ENCODE measurements at places on chromosomes 12 and 14.
A peak's percentile ranks its signal among the peaks of the same experiment; 100 is the strongest.

DNA sequence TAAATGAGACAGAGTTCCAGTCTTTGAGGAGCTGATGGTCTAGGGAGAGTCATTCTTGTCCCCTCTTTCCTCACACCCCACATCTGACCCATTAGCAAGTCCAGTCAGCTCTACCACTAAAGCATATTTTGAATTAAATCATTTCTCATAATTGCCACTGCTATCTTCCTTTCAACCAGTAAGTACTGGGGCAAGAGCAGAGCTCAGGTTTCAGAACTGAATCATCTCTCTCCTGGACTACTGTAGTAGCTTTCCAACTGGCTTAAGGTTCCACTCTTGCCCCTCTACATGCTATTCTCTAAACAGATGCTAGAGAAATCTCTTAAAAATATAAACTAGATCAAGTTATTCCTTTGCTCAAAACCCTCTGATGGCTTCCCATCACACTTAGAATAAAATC lies 218.3 kb downstream of the TTC6 start:
- DNase-seq = no peak

DNA sequence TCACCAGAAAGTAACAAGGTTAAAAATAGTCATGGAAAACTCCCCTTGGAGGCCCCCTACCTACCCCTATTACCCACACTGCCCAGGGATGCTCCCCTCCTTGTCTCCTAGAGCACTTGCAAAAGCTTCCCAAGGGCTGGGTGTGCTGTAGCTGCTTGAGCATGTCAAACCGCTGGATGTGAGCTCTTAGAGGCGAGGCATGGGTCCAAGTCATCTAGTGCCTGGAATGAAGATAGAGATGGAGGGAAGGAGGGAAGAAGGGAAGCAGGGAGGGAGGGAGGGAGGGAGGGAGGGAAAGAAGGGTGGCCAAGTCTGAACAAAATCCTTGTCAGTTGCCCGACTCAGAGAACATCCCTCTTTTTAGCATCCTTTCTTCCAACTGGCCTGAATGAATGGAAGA lies 43.1 kb downstream of the LTBP2 start:
- DNase-seq = no peak

- no peak for DNase-seq
Observed at GRCh38 chr14:77593501-77593961, 22.9 kb downstream of the SPTLC2 start.

- DNase-seq = peak; percentile 3
Observed at GRCh38 chr14:59870277-59871165, at the start of gene RTN1. Gene RTN1 (minus strand): TSS chr14:59870776. CDS start chr14:59870630, 146 bp downstream.

DNA sequence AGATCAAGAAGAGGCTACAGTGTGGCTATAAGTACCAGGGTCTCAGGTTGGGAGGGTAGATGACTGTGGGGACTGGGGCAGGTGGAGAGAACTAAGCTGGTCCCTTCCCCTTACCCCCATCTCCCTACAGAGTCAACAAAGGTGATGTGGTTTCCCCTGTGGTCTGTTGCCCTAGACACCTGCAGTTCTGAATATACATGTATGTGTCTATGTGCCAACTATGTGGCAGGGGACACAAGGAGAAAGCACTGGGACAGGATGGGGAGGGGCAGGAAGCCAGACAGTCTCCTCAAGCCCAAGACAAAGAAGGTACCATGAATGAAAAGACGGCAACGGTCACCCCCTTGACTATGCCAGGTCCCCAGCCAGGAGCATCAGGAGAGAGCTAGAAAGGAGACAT lies 4.5 kb upstream of the HDAC7 start:
- no peak for DNase-seq

DNA sequence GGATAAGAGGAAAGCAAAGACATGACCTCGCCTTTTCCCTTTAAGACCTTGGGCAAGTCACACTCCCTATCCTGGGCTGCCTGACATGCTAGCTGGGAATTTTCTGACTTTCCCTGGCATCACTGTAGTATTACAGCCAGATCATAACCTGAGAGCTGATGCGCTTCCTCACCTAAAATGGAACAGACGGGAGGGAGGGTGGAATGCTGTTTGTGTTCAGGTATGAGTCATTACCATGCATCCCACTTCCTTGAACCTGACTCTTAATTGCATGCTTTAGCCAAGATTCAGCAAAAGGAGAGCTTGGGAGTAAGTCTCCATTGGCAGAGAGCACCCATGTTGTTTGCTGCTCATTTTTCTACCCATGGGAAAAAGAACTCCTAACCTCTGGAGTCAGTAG lies 156.5 kb downstream of the KCNK10 start:
- DNase-seq = no peak

DNA sequence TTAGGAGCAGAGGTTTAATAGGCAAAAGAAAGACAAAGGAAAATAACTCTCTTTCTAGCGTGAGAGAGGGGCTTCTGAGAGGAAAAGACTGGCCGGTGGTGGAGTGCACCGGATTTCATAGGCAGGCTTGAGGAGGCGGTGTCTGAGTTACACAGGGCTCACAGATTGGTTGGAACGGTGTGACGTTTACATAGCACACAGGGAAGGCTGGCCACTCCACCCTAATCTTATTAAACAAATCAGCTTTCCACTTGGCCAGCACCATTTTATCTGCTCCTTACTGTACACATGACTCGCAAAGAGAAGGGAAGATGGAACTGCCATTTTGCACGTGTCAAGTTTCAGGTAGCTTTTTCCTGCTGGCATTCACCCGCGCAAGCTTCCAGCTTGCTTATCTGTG lies 587.7 kb downstream of the RPL10L start:
- no peak for DNase-seq

DNA sequence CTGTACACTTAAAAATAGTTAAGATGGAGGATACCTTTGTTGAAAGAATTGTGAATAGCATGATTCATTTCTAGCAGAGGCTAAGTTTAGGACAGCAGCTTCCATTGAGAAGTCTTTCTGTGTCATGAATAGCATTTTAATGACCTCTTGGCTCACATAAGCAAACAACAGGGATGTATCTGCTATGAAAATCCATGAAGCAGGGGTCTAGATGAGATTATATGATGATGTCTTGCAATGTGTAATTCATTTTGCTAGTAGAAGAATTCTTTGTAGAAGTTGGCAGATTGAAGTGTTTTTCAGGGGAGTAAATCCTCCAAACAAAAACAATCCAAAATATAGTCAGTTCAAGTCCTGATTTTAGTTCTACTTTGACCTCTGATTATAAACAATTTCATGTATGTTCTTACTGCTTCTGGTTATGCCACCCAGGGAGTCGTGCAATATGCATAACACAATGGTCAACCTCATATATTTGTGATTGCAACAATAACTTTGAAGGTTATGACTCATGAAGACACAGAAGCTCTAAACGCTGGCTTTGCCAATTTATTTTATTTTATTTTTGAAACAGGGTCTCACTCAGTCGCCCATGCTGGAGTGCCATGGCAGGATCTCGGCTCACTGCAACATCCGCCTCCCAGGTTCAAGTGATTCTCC lies 6.9 kb upstream of the RD3L start:
- DNase-seq = no peak

GRCh38 chr14:30620178-30620577 lies 1.9 kb upstream of the SCFD1 start:
- no peak for DNase-seq

- no peak for DNase-seq
Observed at GRCh38 chr12:16198884-16199283, 78.6 kb downstream of the SLC15A5 start.

DNA sequence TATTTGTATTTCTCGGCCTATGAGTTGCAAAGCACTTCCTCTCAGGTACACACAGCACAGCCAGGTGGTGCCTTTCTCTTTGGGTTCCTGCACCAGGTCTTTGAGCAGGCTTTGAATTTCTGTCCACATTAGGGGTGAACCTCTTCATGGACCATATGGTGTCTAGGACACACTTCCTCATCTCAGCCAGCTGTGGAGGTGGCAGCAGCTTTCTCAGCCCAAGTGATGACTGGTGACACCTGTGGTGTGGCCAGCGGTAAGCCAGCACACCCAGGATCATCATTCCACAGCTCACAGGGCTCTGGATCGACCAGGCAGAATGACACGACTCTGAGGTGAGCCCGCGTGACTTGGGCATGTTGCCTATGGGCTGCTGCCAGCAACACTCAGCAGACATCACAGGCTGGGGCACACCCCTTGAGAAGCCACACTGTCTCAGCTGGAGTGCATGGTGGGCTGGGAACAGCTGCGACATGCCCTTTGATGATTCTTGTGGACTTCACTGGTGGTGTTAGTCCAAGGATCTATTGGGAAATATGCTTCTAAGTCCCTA lies 36.8 kb downstream of the SLC5A8 start:
- no peak for DNase-seq

DNA sequence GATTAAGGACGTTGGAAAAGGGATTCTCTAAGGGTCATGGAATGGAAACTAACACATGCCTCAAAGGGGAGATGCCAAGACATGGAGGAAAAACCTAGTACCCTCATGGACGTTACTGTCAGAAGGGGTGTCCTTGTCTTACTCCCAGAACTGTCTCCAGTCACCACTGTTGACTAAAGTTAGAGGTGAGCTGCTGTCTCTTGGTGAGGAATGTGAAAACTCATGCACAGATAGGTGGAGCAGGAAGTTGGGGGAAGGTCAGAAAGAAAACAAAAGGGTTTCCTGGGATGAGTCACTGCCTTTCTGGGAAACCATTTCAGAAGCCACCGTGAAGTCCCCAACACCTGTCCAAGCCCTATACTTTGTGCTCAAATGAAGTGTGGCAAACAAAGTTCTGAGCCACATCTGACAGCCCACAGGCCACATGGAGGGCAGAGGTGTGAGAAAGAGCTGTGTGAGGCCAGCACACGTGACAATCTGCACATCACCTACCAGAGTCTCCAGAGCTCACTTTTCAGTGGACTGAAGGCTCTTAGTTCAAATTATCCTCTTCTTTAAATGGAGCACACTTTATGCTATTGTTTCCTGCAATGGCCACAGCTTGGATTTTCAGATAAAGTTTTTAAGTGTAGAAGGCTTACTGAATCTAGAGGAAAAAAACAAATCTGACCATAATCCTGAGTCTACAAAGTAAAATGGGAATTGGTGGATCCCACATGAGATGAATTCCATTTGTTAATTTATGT lies 92.9 kb upstream of the EGLN3 start:
- peak; percentile 89 for DNase-seq

All from CD4-positive, alpha-beta T cell (primary cell).